ENCODE measurements at places on chromosomes 7 and 10.

GRCh38 chr10:100826983-100827818 lies 81.8 kb downstream of the PAX2 start:
- DNase-seq = no peak

- no peak for DNase-seq
Measured at GRCh38 chr7:79837915-79838314, 296.7 kb upstream of the GNAI1 start.

- no peak for DNase-seq
Measured at GRCh38 chr7:151551820-151552219, 32.1 kb upstream of the RHEB start.

- no peak for DNase-seq
Measured at GRCh38 chr10:4243651-4244050, 458.6 kb upstream of the KLF6 start.

DNA sequence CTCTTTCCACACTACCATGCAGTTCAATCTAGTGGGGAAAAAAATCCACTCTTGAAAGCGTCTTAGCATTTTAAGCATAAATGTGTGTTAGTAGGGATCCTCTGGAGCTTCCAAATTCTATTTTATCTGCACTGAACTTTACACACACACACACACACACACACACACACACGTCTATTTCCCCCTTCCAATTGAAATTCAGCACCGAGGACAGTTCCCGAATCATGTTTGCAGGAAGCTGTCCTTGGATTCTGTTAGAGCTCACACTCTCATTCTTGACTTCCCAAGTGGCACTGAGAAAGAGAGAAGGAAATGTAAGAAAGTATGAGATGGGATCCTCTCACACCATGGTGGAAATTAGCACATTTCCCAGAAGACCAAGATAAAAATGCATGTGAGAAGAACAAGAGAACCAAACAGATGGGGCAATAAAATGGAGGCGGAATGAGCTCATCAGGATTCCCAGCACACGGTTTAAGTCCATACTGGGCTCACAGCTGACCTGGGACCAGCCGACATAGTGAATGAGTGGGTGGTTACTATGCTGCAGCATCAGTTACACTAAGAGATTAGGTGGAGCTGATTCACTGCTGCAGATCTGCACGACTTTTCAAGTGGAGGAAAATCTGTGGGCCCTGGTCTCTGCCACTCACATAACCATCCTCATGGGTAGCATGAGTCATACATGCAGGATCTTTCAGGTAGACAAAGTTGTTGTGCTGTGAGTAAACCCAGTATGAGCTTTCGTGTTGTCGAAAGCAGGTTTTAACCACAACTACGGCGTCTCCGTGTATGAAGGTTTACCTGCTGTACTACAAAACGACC lies 3.3 kb upstream of the NPTX2 start:
- no peak for DNase-seq

DNA sequence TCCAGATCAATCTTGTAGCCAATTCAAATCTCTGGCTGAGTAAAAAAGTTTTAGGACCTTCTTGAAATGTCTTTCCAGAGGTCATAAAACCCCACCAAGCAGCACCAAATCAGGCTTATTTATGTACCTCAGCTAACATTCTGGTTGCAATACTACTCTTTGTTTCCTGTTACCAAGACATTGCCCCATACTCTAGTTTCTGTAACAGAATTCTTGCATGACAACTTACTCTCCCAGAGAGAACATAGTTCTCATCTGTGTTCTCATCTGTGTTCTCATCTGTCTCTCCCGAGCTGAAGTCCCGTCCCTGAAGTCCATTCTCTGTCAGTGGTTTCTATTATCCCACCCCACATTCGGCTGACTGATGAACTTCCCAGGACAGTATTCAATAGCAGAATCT lies 1285.1 kb downstream of the XPNPEP1 start:
- DNase-seq = no peak

DNA sequence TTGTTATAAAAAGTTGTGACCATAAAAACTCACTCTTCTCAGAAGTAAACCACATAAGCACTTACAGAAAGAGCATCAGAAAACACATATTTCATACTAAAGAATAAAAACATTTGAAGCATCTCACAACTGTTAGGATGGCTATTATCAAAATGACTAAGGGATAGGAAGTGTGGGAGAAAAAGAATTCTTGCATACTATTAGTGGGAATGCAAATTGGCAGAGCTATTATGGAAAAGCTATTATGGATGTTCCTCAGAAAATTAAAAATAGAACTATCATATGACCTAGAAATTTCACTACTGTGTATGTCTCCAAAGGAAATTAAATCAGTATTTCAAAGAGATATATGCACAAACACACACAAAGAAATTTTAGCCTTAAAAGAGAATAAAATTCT lies 25.2 kb upstream of the POT1 start:
- DNase-seq = no peak

DNA sequence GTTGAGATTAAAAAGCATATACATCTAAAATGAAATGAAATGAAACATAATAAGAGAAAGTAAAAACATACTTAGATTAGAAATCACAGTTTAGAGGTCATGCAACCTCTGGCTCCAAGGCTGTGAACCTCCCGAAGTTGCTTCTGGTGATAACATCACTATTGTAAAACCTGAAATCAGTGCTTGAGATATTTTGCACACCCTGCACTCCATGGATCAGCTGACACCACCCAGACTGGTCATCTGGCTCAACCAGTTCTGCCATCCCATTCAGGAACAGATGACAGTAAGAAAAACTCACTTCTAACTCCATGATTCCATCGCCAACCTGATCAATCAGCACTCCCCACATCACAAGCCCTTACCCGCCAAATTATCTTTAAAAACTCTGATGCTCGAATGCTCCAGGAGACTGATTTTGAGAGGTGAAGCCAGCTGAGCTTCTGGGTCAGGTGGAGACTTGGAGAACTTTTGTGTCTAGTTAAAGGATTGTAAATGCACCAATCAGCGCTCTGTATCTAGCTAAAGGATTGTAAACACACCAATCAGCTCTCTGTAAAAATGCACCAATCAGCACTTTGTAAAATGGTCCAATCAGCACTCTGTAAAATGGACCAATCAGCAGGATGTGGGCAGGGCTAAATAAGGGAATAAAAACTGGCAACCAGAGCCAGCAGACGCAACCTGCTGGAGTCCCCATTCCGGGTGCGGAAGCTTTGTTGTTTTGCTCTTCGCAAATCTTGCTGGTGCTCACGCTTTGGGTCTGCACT lies 162.6 kb upstream of the MAGI2 start:
- DNase-seq = no peak

- no peak for DNase-seq
Measured at GRCh38 chr7:36037121-36037662, 115.9 kb upstream of the EEPD1 start.

DNA sequence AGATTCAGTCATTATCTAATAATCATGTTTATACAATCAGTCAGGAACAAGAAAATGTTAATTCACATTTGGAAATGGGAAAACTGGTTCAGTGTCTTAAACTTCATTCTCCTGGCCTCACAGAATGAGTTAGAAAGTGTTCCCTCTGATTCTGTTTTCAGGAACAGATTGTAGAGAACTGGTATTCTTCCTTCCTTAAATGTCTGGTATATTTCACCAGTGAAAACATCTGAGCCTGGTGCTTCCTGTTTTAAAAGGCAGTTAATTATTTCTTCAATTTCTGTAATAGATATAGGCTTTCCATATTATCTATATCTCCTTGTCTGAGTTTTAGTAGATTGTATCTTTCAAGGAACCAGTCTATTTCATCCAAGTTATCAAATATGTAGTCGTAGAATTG lies 97.1 kb upstream of the TMEM168 start:
- DNase-seq = no peak

- DNase-seq = no peak
Measured at GRCh38 chr7:18873734-18874336, 243.6 kb downstream of the TWIST1 start.

DNA sequence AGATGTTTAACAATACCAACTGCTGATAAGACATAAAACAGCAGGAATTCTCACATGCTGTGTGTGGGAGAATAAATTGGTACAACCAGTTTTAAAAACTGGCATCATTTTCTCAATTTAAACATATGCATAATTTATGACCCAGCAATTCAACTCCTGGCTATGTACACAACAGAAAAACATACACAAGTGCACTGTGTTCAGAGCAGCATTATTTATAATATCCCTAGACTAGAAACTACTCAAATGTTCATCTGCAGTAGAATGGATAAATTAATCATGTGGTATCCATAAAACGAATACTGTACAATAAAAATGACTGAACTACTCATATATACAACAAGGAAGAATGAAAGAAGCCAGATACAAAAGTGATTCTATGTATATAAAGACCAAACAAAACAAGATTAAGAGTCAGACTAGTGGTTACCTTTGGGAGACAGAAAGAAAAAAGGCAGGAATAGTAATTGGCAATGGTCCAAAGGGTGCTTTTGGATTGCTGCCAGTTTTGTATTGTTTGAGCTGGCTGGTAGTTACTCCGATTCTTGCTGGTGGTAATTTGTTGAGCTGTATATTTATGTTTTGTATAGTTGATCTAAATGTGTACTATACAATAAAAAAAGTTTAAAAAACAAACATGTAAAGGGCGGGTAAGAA lies 306.0 kb downstream of the TFEC start:
- DNase-seq = no peak

DNA sequence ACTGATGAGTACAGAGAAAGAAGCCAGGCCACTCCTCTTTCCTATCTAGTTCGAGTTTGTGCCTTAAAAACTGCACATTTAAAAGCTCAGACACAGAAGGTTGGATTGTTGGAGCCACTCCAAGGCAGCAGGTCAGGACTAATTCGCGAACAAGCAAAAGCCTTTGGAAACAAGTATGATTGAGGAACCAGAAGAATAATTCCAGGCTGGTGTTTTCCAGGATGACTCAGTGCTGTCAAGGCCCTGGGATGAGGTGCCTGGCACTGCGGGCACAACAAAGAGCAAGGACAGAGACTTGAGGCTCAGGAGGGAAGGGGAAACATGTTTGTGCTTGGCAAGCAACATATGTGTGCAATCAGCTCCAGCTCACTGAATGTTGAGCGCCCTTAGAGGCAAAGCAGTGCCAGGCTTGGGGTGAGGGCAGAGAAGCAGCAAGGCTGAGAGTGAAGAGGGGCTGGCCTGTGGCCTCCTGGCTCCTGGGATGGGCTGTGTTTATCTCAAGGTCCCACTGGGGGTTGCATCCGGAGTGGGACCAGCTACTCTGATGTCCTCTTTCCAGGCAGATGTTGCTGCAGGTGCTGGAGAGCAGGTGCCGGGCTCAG lies 44.1 kb downstream of the VSTM4 start:
- DNase-seq = no peak

GRCh38 chr10:32417911-32418547 lies 27.9 kb upstream of the CCDC7 start:
- DNase-seq = no peak

GRCh38 chr10:7090529-7090928 lies 320.3 kb downstream of the SFMBT2 start:
- DNase-seq = no peak

Measured in activated T-helper 9 cell treated with anti-CD3 and anti-CD28 coated beads, Interleukin-2, amount 50 U/mL, for 16 hours (primary cell).